GM12865 (cell line): ENCODE measurements at places on chromosomes 1 and 21.

- no peak for DNase-seq
Observed at GRCh38 chr1:82264802-82265201, 464.1 kb downstream of the ADGRL2 start.

- DNase-seq, result no peak
Observed at GRCh38 chr1:190138266-190138665, 339.4 kb downstream of the BRINP3 start.

GRCh38 chr1:180360333-180361075 lies 130.4 kb downstream of the LHX4 start:
- no peak for DNase-seq

DNA sequence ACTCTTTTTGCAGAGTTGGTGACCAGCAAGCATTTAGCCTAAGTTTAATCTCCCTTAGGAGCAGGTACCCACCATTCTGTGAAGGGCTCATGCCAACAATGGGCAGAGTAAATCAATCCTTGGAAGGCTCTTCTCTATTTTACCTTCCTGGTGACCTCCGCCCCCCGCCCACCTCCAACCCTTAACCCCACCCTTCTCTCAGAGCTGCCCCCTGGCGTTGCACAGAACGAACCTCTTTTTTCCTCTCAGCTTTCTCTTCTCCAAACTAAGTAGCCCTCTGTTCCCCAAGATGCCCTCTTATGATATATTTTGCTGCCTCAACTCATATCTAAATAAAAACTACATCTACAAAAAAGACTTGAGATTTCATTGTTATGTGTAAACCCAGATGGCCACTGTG lies 186.8 kb downstream of the SEC16B start:
- no peak for DNase-seq

DNA sequence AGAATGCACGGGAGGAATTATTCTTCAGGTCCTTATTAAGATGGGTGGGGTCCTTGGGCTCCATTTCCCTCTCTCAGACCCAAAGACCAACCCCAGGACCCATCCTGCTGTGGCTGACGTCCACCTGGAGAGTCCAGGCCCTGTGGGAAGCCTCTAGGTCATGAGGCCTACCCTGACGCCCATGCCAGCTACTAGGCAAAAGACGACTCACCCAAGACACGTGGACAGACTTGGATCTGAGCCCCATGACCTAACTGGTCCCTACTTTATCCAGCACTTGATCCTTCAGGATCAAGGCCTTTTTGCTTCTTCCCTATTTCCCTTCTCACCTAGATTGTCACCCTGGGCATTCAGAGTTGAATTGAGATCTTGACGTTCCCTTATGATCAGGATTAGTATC lies 56.0 kb upstream of the CASZ1 start:
- DNase-seq, result no peak

GRCh38 chr1:45815667-45816458 lies 12.5 kb downstream of the MAST2 start:
- DNase-seq, result no peak

DNA sequence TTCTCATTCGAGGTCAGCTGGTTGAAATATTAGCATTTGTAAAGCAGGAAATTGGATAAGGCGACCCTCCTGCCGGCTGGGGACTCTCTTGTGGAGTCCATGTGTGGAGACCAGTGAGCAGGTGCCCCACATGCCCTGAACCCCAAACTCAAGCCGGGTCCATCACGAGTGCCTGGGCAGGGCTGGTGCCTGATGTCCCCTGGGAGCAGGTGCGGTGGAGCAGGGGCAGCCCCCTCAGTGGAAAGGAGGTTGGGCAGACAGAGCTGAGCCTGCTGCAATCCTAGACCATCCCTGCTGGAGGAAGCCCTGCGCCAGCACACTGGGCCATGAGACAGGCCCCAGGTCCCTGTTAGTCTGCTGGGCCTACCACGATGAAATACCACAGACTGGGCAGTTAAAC lies 395.6 kb downstream of the NPHP4 start:
- DNase-seq, result no peak

- DNase-seq, result no peak
Observed at GRCh38 chr1:24931468-24932231, 1.6 kb upstream of the RUNX3 start.

GRCh38 chr1:30727824-30728223 lies 4.4 kb upstream of the MATN1 start:
- no peak for DNase-seq
